ENCODE measurements at places on chromosomes 3 and 15.

DNA sequence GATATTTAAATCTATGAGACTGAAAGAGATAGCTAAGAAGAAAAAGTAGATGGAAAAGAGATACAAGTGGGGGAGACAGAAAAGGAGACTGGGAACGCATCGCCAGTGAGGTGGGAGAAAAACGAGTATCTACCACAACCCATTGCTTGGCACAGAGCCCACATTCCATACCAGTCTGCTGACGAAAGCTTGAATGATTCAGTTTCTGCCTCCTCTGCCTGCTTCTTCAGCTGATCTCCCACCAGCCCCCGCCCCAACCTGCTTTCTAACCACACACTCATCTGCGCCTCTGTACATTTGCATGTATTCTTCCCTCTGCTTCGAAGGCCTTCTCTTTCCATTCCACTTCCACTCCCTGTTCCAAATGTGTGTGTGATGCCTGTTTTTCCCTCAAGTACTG lies 188.1 kb downstream of the USP13 start:
- no peak for DNase-seq

- no peak for DNase-seq
These were observed 145.0 kb upstream of the TMCO5A start for GRCh38 chr15:37789397-37789786.

DNA sequence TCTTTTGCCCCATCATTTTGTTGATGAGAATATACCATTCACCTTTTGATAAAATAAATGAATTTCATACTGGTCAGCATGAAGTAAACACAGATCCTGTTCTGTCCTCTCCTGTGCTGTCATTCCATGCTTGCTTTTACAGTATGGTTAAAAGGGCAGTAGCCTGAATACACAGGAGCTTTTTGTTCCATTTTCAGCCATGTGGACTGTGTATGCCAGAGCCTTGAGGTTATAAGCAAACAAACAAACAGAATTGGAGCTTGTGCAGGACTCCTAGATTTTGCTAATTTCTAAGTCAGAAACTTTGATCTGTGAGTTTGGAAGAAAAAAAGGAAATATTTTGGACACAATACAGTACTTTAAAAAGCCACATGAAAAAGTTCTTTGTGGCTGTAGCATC lies 91.9 kb downstream of the LRRC28 start:
- DNase-seq = no peak

GRCh38 chr3:155772801-155773200 lies 27.9 kb upstream of the PLCH1 start:
- DNase-seq = no peak

GRCh38 chr3:121411523-121411922 lies 134.3 kb downstream of the POLQ start:
- DNase-seq = no peak

DNA sequence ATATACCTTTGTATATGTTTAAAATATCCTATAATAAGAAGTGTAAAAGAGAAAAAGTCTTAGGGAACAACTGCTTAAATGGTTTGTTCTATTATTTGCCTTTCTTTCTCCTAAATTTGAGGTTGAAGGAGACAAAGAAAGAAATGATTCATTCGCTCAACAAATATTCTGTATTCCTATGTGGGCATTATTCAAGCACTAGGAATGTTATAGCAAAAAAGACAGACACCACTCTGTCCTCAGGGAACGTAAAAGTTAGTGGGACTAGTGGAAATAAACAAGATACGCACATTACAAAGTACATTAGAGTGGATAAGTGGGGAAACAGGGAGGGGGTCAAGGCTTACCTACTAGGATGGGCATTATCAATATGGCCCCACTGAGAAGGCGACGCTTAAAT lies 332.2 kb downstream of the LPP start:
- no peak for DNase-seq

- no peak for DNase-seq
These were observed 31.0 kb upstream of the ATOSA start for GRCh38 chr15:52710050-52710707.

DNA sequence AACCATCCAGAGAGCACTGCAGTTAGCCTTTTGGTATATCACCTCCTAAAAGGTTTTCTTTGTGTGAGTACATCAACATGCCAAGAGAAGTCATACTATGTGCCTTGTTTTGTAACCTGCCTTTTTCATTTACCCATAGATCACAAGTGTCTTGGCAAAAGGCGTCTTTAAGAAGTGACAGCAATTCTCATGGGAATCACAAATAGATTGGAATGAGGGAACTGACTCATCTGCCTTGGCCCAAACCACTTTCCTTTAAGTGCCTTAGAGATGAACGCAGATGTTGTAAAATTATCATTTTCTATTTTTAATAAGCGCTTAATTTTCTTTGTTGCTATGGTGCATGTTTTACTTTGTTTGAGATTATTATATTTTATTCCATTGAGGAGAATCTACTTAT lies 20.7 kb upstream of the POMGNT2 start:
- DNase-seq = no peak

DNA sequence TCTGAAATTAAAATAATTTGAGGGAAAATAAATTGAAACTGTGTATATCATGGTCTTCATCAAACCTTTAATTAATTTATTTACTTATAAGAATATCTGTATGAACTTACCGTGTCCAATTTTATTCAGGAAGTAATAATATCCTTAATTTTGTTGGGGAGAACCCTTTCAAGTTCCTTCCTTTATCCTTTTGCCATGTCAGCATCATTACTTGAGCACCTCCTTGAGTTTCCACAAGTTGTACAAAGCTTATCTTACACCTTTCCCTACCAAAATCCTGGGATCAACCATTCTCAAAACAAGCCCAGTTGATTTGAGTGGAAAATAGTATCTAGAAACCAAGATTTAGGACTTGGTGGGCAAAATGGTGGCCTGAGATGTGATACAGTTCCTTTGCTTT lies 37.3 kb downstream of the PLSCR2 start:
- DNase-seq = no peak

DNA sequence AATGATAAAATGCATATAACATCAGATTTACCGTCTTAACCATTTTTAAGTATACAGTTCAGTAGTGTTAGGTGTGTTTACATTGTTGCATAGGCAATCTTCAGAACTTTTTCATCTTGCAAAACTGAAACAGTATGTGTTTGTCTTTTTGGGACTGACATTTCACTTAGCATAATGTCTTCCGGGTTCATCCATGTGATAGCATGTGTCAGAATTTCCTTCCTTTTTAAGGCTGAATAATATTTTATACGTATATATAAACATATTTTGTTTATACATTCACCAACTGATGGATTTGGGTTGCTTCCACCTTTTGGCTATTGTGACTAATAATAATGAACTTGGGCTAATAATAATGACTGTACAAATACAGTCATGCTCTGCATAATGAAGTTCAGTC lies 3.0 kb downstream of the PARP15 start:
- DNase-seq = no peak

DNA sequence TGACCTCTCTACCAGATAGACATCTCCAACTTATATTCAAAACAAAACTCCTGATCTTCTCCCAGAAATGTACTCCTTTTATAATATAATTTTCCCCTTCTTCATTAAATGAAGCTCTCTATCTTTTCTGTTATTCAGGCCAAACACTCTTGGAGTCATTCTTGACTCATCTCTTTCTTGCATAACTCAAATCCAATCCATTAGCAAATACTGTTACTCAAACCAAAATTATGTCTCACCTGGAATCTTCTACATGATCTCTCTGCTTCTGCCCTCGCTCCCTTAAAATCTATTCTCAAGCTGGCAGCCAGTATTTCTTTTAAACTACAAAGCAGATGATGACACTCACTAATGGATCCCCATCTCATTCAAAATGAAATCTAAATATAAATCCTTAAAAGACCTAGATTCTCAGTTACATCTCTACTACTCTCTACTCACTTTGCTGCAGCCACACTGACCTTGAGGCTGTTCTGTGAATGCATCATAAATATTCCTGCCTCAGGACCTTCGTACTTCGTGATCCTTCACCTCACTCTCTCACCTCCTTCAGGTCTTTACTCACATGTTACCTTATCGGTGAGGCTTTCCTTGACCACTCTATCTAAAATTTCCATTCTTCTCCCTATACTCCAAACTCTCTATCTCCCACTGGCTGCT lies 160.9 kb downstream of the TBC1D5 start:
- DNase-seq = no peak

DNA sequence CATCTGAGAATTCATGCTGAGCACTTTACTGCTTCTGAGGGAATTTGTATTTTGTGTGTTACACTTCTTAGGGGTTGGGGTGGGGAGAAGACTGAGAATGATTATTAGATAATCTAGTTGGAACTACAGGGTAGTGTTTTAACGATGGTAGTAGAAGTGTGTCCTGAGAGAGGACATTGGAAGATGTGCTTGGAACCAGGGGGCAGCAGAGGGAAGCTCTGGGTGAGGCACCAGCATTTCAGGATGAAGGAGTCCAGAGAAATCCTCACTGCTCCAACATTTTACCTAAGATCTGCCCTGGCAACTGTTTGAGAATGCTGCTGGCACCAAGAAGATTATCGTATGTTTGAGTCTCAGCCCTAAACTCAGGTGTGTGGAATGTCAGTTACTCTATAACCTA lies 145.5 kb downstream of the SQOR start:
- no peak for DNase-seq

DNA sequence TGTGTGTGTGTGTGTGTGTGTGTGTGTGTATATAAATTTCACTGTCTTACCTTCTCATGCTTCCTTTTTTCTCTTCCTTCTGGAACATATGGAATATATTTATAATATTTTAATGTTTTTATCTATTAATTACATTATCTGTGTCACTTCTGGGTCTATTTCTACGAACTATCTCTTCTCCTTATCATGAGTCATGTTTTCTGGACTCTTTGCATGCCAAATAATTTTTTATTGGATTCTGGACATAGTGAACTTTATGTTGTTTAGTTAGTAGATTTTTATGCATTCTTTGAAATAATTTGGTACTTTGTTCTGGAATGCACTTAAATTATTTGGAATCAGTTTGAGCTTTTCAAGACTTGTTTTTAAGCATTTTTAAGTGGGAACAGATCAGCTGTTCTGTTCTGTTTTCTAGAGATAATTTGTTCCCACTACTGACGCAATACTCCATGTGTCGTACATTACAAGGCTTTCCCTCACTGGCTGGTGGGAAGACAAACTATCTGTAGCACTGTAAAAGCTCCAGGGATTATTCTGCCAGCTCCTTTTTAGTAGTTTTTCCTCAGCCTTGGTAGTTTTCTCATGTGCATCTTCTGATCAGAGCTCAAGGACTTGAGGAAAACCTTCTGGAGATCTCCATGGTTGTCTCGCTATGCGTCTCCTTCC lies 302.0 kb downstream of the CLSTN2 start:
- DNase-seq = no peak

DNA sequence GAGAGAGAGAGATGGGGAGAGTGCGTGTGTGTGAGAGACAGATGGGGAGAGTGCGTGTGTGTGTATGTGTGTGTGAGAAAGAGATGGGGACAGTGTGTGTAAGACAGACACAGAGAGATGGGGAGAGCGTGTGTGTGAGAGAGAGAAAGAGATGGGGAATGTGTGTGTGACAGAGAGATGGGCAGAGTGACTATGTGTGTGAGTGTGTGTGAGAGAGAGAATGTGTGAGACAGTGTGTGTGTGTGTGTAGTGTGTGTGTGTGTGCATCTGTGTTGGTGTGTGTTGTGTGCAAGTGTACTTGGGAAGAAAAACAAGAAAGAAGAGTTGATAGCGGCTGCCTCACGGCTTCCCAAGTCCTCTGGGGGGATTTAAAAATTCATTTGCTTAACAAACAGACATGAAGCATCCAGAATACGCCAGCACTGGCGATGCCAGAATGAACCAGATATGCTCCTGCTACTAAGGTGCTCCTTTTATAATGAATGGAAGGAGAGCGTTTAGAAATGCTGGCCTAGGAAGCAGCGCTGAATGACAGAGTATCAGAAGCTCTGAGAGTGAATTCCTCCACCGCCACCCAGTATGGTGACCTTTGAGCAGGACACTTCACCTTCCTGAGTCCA lies 186.1 kb upstream of the TSC22D2 start:
- DNase-seq = no peak

DNA sequence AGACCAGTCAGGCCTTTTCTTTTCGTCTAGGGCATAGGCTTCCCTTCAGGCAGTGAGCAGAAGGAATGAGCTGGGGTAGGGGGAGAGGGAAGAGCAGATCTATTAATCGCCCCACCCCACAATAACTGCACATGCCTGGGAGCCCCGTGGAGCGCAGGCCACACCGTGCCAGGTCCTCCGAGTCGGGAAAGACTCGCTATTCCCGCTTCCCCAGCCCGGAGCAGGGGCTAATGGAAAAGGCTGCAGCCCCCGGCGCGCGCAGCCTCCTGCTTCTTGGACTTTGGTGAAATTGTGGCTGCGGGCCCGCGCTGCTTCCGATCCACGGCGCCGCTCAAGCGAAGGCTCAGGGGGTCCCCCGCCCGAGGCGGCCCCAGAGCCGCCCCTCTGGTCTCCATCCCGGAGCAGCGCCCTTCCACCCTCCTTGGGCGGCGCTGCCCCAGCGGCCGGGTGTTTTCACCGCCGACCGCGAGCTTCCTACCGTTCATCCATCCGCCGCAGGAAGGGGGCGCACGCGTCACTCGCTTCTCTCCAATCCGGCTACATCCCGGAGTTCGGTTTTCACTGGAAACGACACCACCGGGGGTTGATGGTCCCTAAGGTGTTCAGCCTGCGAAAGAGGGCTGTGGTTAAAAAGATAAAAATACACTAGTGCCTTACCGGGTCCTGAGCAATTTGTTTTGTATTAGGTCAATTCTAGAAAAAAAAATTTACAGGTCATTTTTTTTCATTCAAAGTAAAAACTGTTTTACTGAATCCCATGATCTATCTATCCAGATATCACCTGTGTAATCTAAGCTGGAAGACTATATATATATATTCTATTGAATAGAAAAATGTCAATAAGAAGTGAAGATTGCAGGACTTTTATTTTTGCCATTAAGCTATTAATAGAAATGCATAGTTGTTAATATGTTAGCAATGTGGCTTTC lies 4.4 kb upstream of the SYNM start:
- DNase-seq = peak; percentile 64

- no peak for DNase-seq
These were observed 118.1 kb downstream of the OPA1 start for GRCh38 chr3:193711166-193711485.

- DNase-seq = no peak
These were observed 684.8 kb upstream of the BCHE start for GRCh38 chr3:166522017-166522416.

GRCh38 chr3:52248816-52249547 lies 3.4 kb downstream of the PPM1M start:
- no peak for DNase-seq

All from activated CD4-positive, alpha-beta memory T cell treated with anti-CD3 and anti-CD28 coated beads, Interleukin-2, amount 10 ng/mL, durations not matched to agents 7 days and 5 days (primary cell).